ENCODE measurements at places on chromosomes 16 and 17. TPM values are rescaled to one million over a fixed set of nuclear protein-coding genes. Genes with fewer than 3 reads are reported as not detected.
A peak's percentile ranks its signal among the peaks of the same experiment; 100 is the strongest.

- no peak for DNase-seq
Measured at GRCh38 chr16:17367036-17367435, 103.7 kb downstream of the XYLT1 start.

DNA sequence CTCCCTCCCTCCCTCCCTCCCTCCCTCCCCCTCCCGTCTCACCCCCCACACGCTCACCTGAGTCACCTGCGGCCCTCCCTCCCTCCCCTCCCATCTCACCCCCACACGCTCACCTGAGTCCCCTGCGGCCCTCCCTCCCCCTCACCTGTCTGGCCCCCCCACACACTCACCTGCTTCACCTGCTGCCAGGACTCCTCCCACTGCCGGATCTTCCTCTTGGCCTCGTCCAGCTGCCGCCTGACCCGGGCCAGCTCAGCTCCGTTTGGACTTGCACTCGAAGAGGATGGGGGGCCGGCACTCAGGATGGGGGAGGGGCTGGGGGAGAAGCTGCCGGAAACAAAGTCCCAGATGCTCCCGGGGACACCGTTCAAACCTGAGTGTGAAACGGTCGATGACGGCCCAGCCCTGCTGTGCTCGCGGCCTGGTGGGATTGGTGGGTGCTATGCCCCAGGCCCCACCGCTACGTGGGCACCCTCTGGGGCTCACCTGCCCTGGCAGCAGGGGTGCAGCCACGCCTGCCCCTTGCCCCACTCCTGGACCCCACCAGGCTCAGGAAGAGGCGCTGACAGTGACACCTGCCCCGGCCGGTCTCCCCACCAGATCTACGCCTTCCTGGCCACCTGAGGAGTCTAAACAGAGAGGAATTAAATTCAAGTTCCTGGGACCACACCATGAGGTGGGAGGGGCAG lies 15.9 kb downstream of the GNPTG start:
- no peak for DNase-seq

The GINS2 gene
- 2.0 TPM for total RNA-seq

GRCh38 chr16:82317411-82318167 lies 147.6 kb upstream of the MPHOSPH6 start:
- no peak for DNase-seq

The AANAT gene
- not detected for total RNA-seq

DNA sequence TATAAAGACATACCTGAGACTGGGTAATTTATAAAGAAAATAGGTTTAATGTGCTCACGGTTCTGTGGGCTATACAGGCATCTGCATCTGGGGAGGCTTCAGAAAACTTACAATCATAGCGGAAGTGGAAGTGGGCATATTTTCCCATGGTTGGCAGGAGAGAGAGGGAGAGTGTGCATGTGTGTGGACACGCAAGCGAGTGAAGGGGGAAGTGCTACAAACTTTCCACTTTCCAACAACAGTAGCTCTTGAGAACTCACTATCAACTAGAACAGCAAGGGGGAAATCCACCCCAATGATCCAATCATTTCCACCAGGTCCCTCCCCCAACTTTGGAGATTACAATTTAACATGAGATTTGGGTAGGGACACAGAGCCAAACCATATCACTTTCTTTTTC lies 11.1 kb downstream of the TAOK1 start:
- DNase-seq: no peak

DNA sequence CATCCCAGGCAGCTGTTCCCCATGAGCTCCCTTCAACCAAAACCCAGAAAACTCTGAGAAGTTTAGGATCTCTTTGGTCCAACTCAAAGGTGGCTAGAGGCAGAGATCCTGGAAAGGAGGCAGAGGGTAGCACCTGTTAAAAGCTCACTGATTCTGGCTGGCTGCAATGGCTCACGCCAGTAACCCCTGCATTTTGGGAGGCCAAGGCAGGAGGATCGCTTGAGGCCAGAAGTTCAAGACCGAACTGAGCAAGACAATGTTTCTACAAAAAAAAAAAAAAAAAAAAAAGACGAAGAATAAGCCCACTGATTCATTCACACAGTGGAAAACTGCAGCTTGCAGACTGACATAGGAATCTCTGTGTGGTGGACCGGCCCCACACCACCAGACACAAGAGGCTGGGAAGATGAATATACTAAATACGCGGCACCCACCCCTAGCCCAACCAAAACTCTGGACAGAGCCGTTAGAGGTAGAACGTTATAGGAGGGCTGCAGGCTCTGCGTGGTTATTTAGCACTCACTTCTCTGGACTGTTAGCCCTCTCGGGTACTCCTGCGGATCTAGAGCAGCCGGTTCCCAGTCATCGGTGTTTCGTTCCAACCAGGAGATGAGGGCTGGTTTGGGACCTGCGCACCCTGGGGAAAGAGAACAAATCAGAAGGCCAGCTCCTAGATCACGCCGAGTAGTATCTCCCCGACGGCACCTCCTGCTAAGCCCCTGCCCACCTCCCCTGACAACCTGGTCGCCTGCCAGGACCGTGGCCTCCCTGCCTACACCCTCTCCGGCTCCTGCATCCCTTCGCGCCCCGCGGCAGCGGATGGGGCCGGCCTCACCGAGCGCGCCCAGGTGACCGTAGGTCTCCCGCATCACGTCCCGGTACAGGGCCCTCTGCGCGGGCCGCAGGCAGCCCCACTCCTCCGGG lies 925 bp downstream of the ZNF689 start:
- DNase-seq: peak; percentile 15

The DHRS11 gene
- 14.8 TPM for total RNA-seq

Measured in bronchial epithelial cell (primary cell).